Lung microvascular endothelial cell (primary cell): ENCODE measurements at places on chromosomes 3 and 15.

GRCh38 chr3:139473155-139473771, 3.1 kb downstream of the RBP2 start:
- no peak for DNase-seq

DNA sequence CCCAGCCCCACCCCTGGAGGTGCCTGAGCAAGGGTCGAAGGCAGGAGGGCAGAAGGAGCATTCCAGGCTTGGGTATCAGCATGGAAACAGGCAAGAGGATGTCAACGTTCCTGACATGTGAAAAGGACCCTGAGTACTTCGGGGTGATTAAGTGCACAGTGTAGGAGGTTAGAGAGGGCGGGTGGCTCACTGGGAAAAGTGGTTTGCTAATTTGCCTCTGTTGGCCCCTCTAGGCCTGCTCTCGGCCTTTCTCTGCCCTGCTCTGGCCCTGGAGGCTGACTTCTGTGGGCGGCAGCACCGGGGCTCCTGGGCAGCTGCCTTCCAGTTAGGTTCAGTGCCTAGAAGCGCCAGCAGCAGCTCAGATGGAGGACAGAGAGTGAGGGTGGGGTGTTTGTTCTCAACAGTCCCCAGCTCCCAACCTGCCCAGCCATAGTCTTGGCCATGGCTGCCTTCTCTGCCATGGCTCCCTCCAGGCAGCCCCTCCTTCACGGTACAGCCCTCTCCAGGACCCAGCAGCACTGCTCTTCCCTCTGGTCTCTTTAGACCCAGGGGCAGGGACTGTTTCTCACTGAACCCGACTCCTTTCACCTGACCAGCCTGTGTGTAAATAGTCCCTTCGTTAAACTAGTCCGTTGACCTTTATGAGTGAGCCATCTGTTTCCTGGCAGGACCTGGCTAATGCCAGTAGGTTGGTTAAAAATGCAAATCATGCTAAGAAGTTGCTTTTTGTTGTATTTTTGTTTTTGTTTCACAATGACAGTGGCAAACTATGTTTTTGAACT, 107.1 kb upstream of the TPM1 start:
- DNase-seq: peak; percentile 58

DNA sequence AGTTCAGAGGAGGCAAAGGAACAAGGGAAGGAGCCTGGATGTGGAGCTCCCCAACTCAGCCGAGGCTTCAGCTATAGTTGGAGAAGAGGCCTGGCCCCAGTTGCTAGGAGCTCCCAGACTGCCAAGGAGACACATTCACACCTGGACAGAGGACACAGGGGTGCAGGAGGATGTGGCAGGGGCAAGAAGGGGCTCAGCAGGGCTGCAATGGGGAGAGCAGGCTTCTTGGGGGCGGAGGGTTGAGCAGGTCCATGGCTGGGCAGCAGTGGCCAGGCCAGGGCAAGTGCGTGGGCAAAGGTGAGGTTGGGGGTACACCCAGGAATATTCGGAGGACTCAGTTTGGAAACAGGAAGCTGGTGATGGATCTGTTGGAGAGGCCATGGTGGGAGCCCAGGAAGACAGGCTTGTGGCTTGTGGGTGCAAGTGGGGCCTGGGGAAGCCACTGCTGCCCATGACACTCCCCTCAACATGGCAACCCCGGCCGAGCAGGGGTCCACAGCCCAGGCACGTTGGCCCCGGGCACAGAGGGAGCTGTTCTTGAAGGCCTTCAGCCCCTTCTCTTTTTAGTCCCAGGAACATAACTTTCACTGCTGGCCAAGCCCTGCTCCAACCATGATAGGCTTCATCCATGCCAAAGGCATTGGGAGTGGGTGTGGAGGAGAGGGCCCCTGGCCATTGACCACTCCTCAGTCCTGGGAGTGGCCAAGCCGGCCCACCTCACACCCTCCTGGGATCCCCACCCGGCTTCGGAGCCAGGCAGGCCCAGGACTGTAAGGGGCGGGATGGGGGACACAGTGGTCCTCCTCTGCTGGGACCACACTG, 33.3 kb downstream of the TSPAN3 start:
- DNase-seq: no peak

DNA sequence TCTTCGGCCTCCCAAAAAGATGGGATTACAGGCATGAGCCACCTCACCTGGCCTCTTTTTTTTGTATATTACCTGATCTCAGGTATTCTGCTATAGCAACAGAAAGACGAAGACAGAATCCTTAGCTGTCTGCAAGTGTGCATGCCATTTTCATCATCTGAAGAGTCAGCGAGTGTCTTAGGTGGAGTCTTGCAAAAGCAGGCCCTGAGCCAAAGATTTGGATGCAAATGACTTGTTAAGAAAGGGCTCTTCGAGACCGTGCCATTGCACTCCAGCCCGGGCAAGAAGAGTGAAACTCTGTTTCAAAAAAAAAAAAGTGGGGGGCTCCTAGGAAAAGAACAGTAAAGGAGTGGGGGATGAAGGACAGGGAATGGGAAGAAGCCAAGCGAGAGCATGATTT, 10.2 kb upstream of the TRIM69 start:
- DNase-seq: no peak

GRCh38 chr3:52062505-52062904, 6.1 kb upstream of the DUSP7 start:
- peak; percentile 90 for DNase-seq

GRCh38 chr3:171132873-171133272, 106.4 kb upstream of the SLC2A2 start:
- DNase-seq: no peak

DNA sequence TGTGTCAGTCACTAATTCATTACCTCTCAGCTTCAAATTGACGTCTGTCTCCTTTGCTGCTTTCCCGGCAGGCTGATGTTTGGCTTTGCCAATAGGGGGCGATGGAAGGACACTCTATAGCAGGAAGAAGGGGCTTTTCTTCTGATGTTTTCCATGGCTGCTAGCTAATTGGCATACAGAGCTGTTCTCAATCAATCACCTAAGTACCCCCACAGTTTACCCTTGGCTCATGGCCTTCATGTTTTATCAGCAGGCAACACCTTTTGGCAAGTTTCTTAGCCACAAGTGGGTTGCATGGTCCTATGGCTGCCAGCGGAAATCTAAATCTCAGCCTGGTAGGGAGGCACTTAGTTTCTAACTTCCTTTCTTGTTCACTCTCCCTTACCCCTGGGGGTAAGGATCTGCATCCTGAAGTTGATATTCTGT, 45.0 kb downstream of the ESYT3 start:
- DNase-seq: peak; percentile 56

- DNase-seq: no peak
These were observed 9.0 kb upstream of the IGDCC4 start for GRCh38 chr15:65431731-65432130.

DNA sequence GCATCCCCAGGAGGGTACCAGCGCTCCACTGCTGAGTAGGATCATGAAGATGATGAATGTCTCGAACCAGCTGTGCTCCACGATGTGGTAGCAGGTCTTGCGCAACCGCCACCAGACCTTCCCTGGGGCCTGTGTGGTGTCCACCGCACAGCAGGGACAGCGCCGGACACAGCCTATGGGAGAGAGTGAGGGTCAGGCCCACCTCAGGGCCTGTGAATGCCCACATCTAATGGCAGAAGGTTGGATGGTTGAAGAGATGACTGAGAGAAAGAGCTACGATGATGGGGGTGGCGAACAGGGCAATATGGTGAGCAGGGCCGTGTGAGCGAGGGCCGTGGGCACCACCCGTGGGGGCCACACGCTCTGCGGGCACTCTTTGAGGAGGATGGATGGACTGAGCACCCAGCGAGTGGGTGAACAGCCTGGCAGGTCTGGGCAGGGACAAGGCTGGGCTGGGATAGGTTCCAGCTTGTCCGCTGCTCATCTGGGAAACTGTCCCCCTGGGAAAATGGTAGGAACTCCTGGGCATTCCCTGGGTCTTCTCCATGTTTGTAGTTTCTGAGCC, 74.1 kb downstream of the SCN5A start:
- DNase-seq: no peak

DNA sequence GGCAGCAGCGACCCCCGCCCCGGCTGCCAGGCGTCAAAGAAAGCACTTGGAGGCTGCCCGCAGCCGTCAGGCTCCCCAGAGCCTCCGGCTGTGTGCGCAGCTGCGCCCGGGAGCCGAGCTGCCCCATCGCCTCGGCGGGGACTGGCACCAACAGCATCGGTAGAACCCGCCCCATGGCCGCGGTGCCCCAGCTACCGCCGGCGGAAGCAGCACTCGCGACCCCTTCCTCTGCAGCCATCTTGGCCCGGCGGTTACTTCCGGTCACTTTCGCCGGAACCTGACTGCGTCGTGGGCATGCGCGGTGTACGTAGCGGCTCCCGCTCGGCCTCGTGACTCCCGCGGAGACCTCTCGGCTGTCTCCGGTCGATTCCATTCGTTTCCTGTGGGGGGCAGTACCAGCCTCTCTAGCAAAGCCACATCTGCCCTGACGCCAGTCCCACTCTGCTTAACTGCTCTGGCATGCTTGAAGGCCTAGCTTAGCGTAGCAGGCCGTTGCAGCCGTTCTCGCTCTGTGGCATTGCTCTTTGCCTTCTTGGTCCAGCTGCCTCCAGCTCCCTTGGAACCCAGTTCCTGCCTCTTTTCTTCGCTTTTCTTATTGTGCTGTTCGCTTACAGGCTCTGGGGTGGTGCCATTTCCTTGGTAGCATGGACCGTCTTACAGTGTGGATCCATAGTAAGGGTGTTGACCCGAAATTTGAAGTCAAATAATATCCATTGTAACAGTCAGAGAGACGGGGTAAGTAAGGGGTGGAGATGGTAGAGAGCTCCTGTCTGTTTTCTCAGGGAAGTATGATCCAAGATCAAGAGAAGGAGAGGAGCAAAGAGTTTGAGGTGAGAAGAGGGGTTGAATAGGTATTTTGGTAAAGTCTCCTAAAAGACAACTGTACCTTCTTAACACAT, at the start of gene SPG11:
Gene SPG11, minus strand, starts transcription at position 253 of the 899 bp plus-strand sequence. Its CDS starts 15 bp downstream, at position 238.
- peak; percentile 98 for DNase-seq

GRCh38 chr3:45765266-45765851, 31.0 kb downstream of the SLC6A20 start:
- no peak for DNase-seq
